CD4-positive, alpha-beta T cell treated with Interferon alpha-2 for 1 hour (primary cell): ENCODE measurements at places on chromosomes 12 and 14.

GRCh38 chr12:63066782-63067181 is 84.2 kb downstream of the AVPR1A start:
- no peak for DNase-seq

DNA sequence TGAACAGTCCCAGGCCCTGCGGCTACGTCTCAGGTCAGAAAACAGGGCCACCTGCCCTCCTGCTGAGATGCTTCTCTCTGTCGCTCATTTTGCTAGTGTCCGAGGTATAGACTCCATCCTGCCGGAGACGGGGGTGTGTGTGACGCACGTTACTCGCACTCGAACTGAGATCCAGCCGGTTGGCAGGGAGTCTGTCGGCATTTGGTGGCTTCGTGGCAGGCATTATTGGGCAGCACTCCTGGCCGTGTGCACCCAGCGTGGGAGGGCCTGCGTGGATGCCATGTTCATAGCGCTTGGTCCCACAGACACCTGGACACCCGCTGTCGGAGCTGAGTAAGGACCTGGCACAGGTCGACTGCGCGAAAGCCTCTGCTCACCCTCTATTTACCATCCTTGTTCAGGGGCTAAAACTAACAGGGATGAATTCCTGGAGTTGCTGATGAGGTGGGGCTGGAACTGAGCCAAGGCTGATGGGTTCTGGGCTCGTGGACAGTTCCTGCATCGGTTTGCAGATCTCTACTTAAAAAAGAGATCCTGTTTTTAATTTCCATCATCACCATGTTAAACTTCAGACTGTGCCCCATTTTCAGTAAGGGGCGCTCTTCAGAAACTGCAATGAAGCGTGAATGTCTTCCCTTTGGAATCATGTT is 28.6 kb downstream of the AACS start:
- DNase-seq, result no peak

DNA sequence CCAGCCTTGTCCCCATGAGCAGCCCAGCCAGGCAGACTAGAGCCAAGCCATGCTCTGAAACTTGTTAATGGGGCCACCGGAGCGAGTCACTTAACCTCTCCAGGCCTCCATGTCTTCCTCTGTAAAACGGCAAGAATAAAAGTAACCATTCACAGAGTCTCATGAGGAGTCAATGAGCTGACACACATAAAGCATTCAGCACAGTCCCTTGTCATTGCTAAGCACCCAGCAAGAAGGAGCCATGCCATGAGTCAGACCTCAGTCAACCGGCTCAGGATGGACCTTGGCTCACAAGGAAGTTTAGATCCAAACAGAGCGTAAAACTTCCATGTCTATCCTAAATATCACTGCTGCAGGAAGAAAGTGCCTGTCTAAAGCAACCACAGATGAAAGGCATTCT is 10.6 kb downstream of the FICD start:
- no peak for DNase-seq

GRCh38 chr14:104135121-104135903 is 3.1 kb upstream of the KIF26A start:
- DNase-seq, result no peak

- DNase-seq, result no peak
These were observed 507.1 kb downstream of the DIO2 start for GRCh38 chr14:79704041-79704807.

DNA sequence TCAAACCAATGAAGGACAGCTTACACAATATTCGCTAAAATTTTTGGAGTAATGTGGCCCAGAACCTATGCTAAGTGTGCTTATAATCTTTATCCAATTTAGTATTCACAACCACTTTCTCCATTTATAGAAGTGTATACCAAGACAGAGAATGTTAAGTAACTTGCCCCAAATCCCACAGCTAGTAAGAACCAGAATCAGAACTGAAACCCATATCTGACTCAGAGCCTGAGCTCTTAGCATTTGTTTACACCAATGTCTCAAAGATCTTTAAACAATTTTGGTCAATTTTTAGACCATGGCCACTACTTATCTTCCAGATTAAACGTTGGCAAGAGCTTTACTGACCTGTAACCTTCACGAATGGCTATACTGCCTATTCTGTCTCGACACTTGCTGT is 53.0 kb downstream of the PAPLN start:
- no peak for DNase-seq

DNA sequence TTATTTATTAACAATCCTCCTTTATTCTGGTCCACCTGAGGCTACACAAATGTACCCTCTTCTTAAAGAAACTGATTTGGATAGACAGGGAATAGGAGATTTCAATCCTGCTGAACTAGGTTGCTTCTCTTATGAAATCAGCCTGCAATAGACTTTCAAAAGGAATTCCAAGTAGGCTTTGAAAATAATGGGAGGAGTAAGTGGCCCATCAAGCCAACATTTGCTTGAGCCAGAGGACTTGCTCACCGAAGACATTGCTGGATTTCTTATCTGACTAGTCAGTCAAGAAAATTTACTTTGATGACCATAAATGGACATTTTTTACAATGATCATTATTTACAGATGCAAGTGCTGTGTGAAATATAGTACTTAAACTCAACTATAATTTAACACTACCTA is 82.8 kb upstream of the RASSF8 start:
- no peak for DNase-seq

DNA sequence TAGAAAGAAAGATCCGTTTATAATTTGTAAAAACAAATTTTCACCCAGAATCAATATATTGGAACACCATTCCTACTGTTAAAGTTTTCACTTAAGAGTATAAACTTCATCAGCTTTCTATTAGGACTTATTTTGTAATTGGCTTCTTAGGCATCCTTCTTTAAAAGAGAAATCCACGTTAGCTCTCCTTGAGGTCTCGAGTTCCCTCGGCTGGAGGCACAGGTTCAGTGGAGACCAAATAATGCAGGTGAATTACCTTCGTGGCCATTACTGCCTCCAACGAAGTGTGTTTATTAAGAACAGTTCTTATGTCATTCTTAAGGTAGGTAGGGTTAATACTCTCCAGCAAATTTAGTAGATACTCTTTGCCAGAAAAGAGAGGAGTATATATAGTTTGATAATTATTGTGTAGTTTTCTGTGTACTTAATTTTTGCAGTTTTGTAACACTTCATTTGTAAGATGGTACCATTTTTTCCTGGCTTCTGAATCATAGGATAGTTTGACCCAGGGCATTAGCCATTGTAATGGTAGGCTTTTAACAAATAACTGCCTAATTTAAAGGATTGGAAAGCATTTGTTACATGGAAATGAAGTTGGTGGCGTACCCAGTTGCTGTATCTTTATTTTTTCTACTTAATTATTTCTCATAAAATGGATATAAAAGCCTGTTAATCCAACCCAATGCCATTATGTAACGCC is 2.2 kb downstream of the CALM1 start:
- DNase-seq, result peak; percentile 23

DNA sequence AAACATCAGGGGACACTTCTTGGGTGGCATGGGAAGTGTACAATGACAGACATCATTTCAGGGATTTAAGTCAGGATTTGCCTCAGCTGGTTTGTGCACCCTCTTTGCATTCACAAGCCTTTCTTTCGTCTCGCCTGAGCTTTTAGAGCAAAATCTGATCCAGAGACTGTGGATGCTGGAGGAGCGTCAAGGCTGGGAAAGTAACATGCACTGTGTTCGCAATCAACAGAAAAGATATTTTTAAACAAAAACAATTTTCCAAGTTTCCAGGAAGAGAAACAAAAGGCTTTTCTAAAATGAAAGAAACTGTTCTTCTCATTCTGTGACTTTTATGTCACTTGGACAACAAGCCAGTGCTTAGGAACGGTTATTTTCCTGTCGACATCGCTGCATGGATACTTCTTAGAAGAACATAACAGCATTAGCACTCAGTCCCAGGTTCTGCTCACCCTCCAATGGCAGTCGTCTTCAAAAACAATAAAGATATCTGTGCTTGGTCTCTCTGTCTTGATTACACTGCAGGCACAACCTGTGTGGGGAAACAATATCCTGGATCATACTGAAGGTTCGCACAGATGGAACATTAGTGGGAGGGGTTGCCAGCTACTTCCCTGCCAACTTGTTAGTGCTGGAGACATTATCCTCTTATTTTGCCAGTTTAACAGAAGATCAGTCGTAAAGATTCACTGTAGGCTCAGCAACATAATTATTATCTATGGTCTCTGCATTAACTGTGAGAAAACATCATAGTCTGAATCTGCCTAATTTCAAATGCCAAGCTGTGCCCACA is 403.3 kb upstream of the ATP2B1 start:
- DNase-seq, result no peak

DNA sequence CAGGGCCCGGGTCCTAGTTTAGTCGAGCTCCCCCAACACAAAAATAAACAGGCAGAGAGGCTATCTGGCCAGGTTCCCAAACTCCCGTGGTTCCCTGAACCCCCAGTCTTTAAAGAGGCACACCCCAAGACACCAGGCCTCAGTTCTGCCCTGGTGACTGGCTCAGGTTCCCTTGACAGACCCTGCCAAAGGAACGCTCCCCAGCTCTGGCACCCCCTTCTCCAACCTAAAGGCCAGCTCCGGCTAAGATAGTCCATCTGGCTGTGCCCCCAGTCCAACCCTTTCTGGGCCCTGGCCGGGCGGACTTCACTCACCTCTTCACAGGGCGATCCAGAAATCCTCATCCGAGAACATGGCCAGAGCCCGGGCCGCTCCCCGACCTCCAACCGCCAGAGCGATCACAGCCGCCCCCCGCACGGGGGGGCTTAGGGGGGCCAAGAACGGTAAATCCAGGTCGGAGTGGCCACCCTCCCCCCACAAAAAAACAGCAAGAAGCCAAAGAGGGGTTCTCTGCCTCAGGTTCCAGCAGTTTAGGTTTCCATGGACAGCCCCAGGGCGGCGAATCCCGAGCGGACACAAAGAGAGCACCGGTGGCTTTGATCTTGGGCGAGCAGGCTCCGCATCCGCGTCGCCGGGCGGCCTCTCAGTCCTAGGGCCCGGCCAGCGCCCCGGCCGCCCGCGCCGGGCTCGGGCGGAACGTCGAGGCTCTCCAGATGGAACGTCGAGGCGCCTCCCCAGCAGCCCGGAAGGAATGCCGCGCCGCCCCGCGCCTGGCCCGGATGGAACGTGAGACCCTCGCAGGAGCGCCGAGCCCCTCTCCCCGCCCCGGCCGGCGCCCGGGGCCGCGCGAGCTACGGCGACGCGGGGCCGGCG is 1.1 kb downstream of the KMT2D start:
- no peak for DNase-seq

DNA sequence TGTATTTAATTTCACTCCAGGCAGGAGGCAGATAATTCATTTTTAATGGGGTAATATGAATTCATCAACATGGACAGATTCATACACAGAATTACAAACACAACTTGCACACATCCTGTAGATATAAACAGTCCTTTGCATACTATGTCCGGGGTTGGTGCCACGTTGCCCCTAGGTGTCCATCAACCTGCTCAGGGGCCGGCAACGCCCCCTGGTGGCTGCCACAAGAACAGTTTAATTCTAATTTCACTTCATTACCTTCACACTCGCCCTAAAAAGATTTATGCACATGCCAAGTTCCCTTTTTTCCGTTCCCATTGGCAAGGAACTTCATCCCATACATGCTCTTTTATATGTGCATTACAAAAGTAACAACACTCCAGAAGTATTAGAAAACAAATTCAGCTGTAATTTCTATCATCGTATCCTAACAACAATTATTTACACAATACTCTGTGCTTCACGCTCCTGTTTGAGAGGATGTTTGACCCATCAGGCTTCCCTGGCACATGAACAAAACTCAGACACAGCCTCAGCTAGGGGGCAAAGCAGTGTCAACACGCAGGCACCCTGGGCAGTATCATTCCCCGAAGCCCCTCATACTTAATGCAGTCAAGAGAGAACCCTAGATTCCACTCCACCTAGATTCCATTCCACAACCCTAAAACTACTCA is 15.5 kb downstream of the MANSC1 start:
- peak; percentile 57 for DNase-seq

GRCh38 chr14:96055753-96056508 is 16.8 kb downstream of the C14orf132 start:
- DNase-seq, result no peak

DNA sequence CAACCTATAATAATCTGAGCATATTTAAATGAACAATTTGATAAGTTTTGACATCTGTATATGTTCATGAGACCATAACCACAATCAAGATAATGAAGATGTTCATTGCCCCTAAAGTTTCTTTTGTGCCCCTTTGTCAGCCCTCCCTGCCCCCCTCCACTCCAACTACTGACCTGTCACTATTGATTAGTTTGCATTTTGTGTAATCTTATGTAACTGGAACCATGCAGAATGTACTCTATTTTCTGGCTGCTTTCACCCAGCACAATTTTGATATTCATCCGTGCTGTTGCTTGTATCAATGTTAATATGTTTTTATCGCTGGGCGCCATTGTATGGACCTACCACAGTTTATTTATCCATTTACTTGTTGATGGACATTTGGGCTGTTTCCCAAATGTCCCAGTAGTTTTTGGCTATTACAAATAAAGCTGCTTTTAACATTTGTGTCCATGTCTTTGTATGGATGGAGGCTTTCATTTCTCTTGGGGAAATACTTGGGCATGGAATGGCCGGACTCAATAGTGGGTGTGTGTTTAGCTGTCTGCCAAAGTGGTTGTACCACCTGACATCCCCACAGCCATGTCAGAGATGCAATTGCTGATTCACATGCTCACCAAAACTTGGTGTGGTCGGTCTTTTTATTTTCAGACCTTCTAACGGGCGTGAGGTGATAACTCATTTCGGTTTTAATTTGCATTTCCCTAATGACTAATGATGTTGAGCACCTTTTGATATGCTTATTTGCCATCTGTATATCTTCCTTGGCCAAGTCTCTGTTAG is 38.9 kb downstream of the EML1 start:
- DNase-seq, result no peak

GRCh38 chr12:24378548-24379407 is 429.3 kb upstream of the SOX5 start:
- DNase-seq, result no peak

DNA sequence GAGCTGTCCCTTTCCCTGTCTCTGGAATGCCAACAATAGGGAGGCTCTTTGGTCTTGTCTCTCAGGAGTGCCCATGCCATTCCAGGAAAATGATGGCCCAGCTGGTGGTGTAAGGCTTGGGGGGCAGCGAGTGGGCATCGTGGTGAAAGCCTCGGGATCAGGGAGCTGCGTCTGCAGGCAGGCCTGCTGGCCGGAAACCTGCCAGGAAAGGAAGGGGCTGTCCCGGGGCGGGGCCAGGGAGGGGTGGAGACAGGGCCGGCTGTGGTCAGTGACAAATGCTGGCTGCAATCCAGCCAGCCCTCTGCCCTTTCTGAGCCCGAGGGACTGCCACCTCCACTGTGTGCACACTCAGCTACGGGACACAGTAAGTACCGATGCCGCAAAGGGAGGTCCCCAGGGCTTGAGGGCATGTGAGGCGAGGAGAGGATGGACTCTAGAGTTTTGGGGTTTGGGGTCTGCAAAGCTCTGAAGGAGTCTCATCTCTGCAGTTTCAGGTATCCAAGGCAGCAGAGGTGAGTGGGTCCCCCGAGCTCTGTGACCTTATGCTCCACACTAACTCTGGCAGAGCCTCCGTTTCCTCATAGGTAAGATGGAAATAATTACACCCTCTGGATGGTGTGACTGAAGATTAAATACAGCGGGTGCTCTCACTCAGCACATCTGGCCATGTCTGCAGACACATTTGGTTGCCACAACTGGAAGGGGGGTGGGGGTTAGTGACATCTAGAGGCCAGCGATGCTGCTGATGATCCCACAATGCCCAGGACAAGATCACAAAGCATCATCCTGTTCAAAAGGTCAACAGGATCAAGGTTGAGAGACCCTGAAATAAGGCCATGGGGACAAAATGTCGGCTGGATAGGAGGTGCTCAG is at the start of gene SERPINA5:
Gene SERPINA5 (plus strand): TSS at position 300 of the 873 bp plus-strand sequence. CDS start 5,937 bp downstream, outside the sequence.
- no peak for DNase-seq

- DNase-seq, result peak; percentile 37
These were observed 811 bp downstream of the TMCC3 start for GRCh38 chr12:94649349-94650142.

- DNase-seq, result no peak
These were observed 532.2 kb upstream of the MIS18BP1 start for GRCh38 chr14:45785240-45785639.
